Stimulated activated CD8-positive, alpha-beta memory T cell treated with anti-CD3 and anti-CD28 coated beads, Interleukin-7, amount 100 ng/mL, for 1 hour (primary cell): ENCODE measurements at places on chromosomes 3 and 15.

GRCh38 chr15:80864666-80865065 lies 85.5 kb downstream of the CEMIP start:
- DNase-seq = no peak

DNA sequence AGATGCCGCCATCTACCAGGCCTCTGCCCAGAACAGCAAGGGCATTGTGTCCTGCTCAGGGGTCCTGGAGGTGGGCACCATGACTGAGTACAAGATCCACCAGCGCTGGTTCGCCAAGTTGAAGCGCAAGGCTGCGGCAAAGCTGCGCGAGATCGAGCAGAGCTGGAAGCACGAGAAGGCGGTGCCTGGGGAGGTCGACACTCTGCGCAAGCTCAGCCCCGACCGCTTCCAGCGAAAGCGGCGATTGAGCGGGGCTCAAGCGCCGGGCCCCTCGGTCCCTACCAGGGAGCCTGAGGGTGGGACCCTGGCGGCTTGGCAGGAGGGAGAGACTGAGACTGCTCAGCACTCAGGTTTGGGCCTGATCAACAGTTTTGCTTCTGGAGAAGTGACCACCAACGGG lies 22.6 kb downstream of the ALPK3 start:
- DNase-seq = no peak

DNA sequence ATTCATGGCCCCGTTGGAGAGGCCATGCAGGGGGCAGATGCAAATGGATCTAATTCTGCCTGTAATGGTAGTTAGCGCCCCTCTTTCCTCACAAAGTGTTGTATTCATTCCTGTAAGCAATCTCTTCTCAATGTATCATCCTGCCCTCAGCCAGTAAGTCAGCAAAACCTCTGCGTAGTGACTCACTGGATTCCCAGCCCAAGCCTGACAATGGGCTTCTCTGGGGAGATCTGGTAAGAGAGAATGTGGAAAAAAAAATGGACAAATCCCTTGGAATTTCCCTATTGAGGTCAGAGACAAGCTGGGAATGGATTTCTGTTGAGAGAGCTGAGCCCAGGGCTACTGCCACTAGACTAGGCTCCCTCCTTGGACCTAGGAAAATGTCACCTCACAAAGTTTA lies 25.4 kb downstream of the ADPGK start:
- no peak for DNase-seq

GRCh38 chr15:26888761-26889160 lies 21.9 kb downstream of the GABRA5 start:
- no peak for DNase-seq

DNA sequence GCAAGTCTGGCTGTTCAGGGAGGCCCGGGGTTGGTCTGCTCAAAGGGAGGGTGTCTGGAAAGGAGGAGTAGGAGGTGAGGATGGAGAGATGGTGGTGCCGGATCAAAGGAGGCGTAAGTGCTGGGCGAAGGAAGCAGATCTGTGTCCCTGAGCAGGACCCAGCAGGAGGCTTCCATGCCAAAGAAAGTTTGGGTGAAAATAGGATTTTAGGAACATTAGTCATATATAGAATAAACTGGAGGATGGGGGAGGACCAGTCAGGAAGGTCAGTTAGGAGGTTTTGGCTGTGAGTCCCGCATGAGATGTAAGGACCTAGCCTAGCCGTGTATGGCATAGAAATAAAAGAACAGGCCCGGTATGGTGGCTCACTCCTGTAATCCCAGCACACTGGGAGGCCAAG lies 28.6 kb upstream of the VPS8 start:
- no peak for DNase-seq

DNA sequence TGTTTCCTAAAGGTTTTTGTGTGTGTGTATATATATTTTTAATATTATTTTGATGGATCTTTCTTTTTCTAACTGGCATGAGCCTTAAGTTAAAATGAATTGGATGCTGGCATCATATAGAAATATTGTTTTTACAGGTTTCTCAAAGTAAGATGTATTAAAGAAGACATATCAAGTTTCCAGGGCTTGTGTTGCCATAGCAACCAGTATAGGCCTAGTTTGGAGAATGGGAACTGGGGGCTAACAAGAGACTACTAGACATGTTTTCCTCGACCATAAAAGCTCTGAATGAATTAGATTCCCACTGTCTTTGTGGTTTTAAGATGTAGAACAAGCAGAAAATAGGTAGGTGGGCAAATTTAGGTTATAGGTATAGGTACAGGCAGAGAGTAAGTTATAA lies 771.4 kb downstream of the TUSC7 start:
- no peak for DNase-seq

- no peak for DNase-seq
Observed at GRCh38 chr3:98329392-98330124, 24.1 kb upstream of the OR5K4 start.

DNA sequence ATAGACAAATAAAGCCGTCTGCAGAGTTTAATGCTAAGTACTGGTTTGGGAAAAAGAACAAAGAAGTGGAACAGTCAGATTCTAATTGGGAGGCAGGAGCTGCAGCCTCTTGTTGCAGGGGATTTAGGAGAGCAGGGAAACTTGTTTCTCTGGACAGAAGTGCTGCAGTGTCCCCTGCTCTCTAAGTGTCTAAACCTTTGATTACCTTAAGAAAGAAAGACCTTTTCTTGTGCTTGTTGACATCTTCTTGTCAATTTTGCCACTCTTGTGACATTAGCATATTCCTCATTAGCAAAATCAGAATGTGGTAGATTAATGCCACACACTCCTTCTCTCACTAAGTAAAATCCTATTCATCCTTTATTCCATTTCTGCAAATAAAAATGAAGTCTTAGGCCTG lies 38.8 kb downstream of the TRAT1 start:
- no peak for DNase-seq

- DNase-seq = no peak
Observed at GRCh38 chr15:57144448-57144847, 226.0 kb downstream of the TCF12 start.

DNA sequence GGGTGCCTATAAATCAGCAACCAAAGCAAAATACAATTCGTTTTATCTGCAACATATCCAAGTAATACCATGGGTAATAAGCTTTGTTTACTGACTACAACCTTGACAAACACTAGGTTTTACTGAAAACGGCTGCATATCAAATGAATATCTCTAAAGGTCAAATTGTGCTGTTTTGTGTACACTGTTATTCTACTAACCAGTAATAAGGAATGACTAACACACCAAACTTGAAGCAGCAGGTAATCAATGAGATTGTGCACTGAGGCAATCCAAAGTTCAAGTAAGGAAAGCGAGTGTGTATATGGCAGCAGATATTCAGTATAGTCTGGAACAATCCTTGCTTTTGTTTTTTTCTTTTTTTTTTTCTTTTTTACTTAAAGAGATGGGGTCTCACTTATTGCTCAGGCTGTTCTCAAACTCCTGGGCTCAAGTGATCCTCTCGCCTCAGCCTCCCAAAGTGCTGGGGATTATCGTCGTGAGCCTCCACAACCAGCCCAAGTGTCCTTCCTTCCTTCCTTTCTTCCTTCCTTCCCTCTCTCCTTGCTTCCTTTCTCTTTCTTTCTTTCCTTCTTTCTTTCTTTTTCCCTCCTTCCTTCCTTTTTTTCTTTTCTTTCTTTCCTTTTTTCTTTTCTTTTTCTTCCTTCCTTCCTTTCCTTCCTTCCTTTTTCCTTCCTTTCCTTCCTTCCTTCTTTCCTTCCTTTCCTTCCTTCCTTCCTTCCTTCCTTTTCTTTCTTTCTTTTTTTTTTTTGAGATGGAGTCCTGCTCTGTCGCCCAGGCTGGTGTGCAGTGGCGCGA lies 34.9 kb downstream of the AP3S2 start:
- DNase-seq = no peak

DNA sequence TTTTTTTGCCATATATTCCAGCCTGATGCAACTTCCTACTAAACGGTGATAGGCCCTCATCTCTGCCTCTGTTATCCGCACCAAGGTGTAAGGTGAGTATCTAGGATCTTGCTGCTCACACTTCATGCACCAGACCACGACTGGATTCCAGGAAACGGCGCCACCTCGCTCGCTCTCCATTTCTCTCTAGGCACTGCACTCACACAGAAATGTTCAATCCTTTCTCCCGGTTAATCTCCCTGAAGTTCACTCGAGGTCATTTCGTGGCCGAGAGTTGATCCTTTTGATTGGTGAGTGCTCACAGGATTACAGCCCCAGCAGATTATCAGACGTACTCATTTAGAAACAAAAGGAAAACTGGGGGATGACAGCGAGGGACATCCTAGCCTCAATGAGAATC lies 28.1 kb downstream of the MCF2L2 start:
- no peak for DNase-seq

GRCh38 chr3:47083786-47084185 lies 80.1 kb downstream of the SETD2 start:
- no peak for DNase-seq

DNA sequence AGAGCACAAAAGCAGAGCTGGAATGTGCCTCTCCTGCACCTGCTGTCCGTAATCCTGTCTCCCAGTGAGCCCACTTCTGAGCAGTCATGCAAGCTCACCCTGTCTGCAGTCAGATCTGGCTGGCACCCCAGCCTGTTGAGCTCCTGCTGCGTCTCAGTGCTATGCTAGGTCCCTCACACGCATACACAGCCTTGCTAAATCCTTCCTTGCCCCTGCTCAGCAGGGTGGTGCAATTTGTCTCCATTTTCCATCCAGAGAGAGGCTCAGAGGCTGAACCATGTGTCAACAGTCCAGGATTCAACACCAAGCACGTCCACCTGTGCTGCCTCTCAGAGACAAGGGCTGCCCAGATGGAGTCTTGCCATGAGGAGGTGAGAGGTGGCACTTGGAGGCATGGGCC lies 11.0 kb downstream of the POMGNT2 start:
- no peak for DNase-seq

GRCh38 chr3:59192473-59192872 lies 142.6 kb upstream of the CFAP20DC start:
- no peak for DNase-seq

GRCh38 chr15:62455441-62455921 lies 290.4 kb upstream of the C2CD4B start:
- DNase-seq = no peak

- no peak for DNase-seq
Observed at GRCh38 chr3:2023959-2024358, 74.7 kb upstream of the CNTN4 start.

DNA sequence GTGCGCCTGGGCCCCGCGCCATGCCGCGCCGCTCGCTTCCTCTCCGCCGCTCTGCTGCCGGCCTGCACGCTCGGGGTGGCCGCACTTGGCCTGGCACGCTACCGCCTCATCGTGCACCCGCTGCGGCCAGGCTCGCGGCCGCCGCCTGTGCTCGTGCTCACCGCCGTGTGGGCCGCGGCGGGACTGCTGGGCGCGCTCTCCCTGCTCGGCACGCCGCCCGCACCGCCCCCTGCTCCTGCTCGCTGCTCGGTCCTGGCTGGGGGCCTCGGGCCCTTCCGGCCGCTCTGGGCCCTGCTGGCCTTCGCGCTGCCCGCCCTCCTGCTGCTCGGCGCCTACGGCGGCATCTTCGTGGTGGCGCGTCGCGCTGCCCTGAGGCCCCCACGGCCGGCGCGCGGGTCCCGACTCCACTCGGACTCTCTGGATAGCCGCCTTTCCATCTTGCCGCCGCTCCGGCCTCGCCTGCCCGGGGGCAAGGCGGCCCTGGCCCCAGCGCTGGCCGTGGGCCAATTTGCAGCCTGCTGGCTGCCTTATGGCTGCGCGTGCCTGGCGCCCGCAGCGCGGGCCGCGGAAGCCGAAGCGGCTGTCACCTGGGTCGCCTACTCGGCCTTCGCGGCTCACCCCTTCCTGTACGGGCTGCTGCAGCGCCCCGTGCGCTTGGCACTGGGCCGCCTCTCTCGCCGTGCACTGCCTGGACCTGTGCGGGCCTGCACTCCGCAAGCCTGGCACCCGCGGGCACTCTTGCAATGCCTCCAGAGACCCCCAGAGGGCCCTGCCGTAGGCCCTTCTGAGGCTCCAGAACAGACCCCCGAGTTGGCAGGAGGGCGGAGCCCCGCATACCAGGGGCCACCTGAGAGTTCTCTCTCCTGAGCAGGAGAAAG lies 951 bp downstream of the GPR62 start:
- no peak for DNase-seq

- no peak for DNase-seq
Observed at GRCh38 chr15:96292635-96293034, 37.9 kb upstream of the NR2F2 start.

DNA sequence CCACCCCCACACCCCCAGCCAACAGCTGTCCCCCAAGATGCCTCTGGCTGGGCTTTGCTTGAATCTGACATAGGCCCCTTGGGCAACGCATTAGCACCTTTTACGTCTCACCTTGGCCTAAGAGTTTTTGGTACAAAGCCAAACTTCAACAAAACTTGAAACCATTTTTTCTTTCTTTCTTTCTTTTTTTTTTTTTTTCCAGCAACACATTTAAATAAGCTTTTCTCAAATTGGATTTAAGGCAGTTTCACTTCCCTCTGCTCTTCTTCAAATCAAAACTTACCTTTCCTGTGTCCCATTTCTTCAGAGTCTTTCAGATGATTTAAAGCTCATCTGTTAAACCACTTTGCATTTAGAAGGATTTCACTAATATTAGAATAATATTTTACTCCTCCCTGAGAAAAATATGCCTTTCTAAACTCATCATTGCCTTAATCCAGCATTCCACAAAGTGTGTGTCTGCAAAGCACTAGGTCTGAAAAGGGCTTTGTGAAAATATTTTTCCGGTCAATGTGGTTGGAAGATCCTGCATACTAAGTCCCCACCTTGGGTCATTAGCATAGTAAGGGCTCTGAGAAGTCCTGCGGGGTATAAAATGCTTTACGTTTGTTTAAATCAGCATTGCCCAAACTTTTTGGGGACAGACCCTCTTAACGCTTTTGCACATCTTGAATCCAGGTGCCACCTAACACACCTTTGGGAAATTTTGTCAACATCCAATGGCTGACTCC lies 217.0 kb downstream of the TLE3 start:
- DNase-seq = no peak

GRCh38 chr3:107209302-107209990 lies 167.8 kb upstream of the CCDC54 start:
- no peak for DNase-seq

GRCh38 chr15:55989383-55989782 lies 4.0 kb downstream of the NEDD4 start:
- no peak for DNase-seq

GRCh38 chr3:182725372-182726251 lies 67.7 kb upstream of the ATP11B start:
- DNase-seq = no peak

DNA sequence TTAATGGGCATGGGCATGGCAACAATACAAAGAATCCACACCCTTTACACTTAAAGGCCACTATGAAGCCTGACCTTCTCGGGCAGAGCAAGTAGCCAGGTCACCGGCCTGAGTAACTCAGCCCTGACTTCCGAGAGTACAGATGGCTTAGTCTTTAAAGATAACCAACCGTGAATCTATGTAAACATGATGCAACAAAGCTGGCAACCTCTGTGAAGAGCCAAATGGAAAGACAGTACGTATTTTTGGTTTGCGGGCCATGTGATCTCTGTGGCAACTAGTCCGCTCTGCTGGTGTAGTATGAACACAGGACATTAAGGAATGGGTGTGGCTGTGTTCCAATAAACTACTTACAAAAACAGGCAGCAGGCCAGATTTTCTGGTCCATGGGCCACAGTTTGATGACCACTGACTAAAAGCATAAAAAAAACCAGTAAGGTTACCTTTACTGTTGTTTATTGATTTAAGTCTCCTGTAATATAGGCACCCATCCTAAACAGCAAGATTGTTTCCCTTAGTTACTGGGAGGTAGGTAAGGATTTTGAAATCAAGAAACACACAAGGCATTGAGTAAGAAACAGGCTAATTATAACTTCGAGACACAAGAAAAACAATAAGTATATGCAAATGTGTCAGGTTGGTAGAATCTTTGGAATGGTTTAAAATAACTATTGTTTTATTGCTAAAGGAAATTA lies 14.5 kb downstream of the RIOX2 start:
- DNase-seq = no peak

- DNase-seq = no peak
Observed at GRCh38 chr3:62159709-62160092, 213.6 kb downstream of the FEZF2 start.
